Activated CD8-positive, alpha-beta T cell treated with anti-CD3 and anti-CD28 coated beads for 36 hours (primary cell): ENCODE measurements at places on chromosomes 6 and 20. TPM values are rescaled to one million over a fixed set of nuclear protein-coding genes. Genes with fewer than 3 reads are reported as not detected.

- peak; percentile 78 for DNase-seq
Measured at GRCh38 chr6:37514321-37514771, 14.7 kb upstream of the CCDC167 start.

DNA sequence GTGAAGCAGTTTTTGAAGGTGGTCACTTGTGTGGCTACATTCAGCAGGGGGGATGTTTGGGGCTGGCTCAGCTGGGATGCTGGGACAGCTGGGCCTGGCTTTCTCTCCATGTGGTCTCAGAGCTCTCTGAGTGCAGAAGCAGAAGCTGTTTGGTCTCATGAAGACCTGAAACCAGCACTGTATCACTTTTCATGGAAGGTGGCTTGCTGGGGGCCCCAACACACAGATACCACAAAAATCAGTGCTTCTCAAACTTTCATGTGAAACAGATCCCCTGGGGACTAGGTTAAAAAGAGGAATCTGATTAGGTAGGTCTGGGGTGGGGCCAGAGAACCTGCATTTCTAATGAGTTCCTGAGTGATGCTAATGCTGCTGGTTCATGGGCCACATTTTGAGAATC lies 347.3 kb downstream of the DHX35 start:
- DNase-seq, result no peak

DNA sequence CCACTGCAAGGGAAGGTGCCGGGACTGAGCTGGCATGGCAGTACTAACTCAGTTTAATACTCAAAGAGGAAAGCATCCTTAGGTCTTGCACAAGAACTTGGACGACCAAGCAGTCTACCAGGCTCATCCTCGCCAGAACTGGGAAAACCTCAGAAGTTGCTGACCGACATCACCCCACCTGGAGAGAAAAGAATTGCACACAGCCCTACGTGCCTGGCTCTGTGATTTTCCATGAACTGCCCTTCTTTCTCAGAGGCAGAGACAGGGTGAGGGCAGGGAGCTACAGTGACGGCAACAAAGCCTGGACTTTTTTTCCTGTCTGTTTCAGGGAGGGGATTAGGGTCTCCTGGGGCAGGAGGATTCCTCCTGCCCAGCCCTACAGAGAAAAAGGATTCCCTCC lies 8.0 kb downstream of the JAG1 start:
- DNase-seq, result no peak

- no peak for DNase-seq
Measured at GRCh38 chr20:39338469-39339376, 376.6 kb downstream of the DHX35 start.

GRCh38 chr20:56628015-56628872 lies 862 bp upstream of the TFAP2C start:
- peak; percentile 3 for DNase-seq

DNA sequence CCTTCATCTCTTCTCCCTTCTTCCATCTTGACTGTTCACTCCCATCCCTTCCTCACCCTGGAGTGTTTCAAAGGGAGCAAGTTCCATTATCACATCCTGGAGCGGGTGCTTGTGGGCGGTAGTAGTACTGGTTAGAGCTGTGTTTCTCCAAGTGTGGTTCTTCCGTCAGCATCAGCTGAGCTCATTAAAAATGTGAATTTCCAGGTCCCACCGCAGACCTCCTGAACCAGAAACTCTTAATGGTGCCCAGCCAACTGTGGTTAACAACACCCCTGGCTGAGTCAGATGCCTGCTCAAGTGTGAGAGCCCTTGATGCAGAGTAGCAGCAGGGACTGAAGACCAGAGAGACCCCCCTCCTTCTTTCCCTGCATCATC lies 24.4 kb downstream of the ANGPT4 start:
- DNase-seq, result no peak

- no peak for DNase-seq
Measured at GRCh38 chr20:21031666-21032065, 74.5 kb downstream of the LINC00237 start.

DNA sequence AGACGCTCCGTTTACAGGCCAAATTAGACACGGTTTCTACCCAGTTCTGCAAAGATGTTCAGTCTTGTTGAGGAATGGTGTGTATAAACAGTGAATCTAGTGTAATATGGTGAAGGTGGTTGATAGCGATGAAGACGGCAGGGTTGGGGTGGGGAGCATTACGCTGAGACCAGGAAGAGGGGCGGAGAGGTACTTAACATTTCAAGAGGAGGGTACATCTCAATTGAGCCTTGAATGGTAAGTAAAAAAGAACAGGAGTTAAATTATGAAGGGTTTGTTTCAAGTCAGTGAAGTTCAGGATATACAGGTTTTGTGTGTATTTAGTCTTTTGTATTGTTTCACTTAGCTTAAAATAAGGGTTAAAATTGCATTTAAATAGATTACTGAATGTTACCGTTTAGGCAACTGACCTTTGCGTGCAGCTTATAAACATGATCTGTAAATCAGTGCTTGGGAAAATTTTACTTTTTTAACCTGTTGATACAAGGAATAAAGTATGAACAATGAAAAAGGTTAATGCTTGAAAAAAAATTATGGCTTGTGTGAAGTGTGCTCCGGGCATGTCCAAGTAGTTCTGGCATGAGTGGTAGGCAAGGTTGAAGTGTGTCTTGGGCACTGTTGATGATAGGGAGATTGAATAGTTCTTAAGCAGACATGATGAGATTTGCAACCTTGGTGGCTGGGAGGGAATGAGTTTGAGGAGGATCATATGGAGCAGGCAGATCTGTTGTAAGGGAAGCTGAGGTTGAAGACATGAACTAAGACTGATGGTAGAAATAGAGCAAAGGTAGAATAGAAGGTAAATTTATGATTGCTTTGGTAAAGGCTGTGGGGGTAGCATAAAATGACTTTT lies 842 bp downstream of the POLR1C start:
- DNase-seq, result no peak

DNA sequence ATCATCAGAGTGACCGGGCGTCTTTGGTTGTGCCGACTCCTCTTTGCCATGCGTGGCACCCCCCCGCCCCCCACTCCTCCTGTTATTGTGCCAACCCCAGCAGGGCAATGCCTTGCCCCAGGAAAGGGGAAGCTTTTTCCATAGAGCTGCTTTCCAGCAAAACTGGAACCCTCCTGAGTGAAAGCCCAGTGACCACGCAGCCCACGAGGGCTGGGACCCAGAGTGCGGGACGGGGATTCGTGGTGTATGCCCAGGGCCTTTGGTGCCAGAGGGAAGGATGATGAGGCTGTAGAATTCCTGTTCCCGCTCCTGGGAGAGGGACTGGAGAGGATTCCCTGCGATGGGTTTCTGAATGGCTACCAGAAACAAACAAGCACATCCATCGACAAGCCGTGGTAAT lies 116.8 kb upstream of the BACH2 start:
- DNase-seq, result no peak

GRCh38 chr20:3543901-3544507 lies 73.2 kb downstream of the ATRN start:
- DNase-seq, result no peak

- DNase-seq, result no peak
Measured at GRCh38 chr6:53669592-53669991, 4.0 kb upstream of the KLHL31 start.

DNA sequence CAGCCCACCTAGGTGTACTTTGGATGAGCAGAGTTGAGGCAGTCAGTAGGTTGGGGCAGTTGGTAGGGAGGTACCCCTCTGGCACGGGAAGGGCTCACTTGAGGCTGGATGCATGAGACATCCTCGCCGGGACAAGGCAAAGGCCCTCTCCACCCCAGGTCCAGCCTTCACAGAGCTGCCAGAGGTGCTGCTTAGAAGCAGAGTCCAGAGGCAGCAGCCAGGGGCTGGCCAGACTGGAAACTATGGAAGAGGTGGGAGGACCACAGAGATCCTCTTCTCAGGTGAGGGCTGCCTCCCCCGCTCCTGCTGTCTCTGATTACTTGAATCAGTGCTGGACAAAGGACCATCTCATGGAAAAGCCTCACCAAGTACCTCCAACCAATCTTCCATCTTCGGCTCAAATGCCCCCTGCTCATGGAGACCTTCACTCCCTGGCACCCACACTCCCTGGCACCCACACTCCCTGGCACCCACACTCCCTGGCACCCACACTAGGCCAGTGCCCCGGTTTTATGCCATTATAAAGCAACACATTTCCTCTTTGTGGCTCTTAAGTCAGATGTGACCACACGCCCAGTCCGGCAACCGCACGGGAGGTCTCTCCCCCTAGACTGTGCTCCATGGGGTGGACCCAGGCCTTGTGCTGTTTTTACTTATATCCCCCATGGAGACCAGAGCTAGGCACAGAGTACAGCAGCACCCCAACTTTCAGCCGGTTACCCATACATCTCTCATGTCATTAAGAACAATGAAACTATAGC lies 100.1 kb downstream of the YTHDF1 start:
- DNase-seq, result no peak

DNA sequence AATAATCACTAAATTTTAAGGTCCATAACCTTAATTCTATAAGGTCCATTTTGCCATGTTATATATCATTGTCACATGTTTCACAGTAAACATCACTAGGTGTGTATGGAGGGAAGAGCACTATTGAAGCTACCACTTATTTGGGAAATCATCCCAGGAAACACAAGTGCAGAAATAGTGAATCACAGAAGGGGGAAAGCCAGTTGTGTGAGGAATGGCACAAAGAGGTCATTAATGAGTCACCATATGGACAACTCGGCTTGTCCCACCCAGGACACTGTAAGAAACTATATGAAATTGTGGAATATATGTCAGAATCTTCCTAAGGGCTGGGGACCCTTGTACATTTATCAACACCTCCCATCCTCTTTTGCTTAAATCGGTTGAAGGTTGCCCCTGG lies 13.7 kb downstream of the BTN3A1 start:
- no peak for DNase-seq

DNA sequence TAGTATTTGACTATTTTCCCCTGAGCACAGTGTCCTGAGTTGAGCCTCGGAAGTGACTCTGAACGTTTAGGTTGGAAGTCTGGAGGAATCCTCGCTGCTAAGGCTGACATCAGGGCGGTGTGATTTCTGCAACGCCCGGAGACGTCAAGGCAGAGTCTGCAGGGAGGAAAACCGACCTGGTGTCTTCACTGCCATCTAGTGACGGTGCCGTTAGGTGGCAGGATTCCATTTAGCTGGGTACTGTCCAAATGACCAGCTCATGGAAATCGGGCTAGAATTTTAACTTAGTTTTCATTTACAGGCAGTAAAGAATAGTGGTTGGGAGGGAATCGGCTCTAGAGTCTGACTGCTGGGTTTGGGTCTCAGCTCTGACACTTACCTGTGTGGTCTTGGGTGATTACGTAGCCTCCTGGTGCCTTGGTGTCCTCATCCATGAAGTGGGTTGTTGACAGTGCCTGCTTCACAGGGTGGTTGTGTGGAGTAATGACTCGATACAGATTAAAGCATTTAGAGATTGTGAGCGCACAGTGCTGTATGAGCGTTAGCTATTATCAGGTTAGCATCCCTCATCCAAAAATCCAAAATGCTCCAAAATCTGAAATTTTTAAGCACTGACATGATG lies 35.0 kb downstream of the FOXF2 start:
- peak; percentile 41 for DNase-seq

GRCh38 chr6:129957941-129958898 lies 60.2 kb upstream of the L3MBTL3 start:
- no peak for DNase-seq

DNA sequence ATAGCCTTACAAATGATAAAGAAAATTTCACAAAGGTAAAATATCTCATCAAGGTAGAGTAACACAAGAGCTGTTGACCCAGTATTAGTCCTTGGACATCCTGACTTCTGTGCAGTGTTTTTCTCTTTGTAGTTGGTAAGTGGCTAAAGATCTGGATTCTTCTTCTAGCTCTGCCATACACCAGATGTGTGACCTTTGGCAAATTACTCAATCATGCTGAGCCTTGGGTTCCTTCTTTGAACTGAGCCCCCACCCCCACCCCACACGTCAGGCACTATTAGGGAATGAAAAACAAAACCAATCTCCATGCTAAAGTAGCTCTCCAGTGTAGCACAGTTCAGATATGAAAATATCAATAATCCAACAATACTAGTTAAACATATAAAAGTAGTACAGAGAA lies 15.1 kb upstream of the TRIM39 start:
- no peak for DNase-seq

GRCh38 chr6:145116591-145117178 lies 618.6 kb downstream of the EPM2A start:
- DNase-seq, result no peak

GRCh38 chr6:255041-255750 lies 37.1 kb upstream of the DUSP22 start:
- DNase-seq, result no peak

The CRYBG1 gene
- total RNA-seq, result 20.8 TPM

The HCK gene
- total RNA-seq, result not detected

The LTA gene
- total RNA-seq, result 724 TPM

The SMLR1 gene
- not detected for total RNA-seq

The RIPPLY2 gene
- total RNA-seq, result not detected

The TRAM2 gene
- 1.0 TPM for total RNA-seq

The BLOC1S5 gene
- 26.2 TPM for total RNA-seq

The BMP2 gene
- not detected for total RNA-seq

The CD93 gene
- total RNA-seq, result 0.11 TPM

The MUCL3 gene
- not detected for total RNA-seq

The CDH22 gene
- total RNA-seq, result not detected

The TRIM40 gene
- total RNA-seq, result not detected

The LIN28B gene
- not detected for total RNA-seq

The ADGB gene
- not detected for total RNA-seq

The FERMT1 gene
- total RNA-seq, result 0.52 TPM

The DEFB126 gene
- total RNA-seq, result not detected
